ENCODE measurements at places on chromosomes 2 and 18.

- DNase-seq = no peak
These were observed 92.0 kb upstream of the MSH2 start for GRCh38 chr2:47310801-47311560.

DNA sequence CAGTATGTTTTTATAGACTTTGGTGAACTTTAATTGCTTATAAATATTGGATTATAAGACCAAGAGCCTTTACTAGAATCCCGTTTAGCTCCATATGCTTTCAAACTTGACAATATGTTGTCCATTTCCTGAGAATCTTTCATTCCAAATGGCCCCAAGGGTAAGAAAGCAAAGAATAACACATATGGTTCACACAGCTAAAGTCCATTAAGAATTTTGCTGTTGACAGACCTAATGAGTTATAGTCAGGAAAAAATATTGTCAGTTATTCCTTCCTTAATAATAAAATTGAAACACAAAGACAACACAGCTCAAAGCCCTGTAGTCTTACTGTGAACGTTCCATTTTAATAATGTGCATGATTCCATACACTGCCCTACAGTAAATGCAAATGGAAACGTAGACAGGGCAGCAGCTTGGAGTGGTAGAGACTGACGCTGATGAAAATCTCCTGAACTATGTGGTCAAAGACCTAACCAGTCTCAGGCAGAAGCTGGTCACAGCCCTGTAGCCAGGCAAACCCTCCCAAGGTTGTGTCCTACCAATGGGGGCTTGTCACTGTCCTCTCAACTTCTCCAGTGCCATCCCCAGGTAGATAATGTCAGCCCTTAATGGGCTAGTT lies 49.0 kb upstream of the ATIC start:
- no peak for DNase-seq

GRCh38 chr2:5725794-5726463 lies 33.7 kb downstream of the SOX11 start:
- no peak for DNase-seq

- no peak for DNase-seq
These were observed at the start of gene TSPYL6 for GRCh38 chr2:54256091-54256694. TSS of gene TSPYL6 (minus strand) at chr2:54256229. CDS start at chr2:54256151, 78 bp downstream.
